ENCODE measurements at places on chromosomes 3 and 15. TPM values are rescaled to one million over a fixed set of nuclear protein-coding genes. Genes with fewer than 3 reads are reported as not detected.

Gene NR2E3
- total RNA-seq, result 0.19 TPM

Gene SLC6A11
- total RNA-seq, result 0.38 TPM

Gene ACP3
- total RNA-seq, result 67.8 TPM

Gene SEMA6D
- total RNA-seq, result 16.9 TPM

Gene CCRL2
- total RNA-seq, result 2.8 TPM

Gene C15orf39
- total RNA-seq, result 32.7 TPM

- H3K27me3 ChIP-seq, result no peaks in the 10 kb centered on the region
- no peaks in the 10 kb centered on the region for H3K36me3 ChIP-seq
- H3K4me3 ChIP-seq, result no peak overlapping the region
- no peaks in the 10 kb centered on the region for H3K4me1 ChIP-seq
- no peak overlapping the region for H3K27ac ChIP-seq
Measured at GRCh38 chr3:127690823-127691452, 18.2 kb downstream of the ABTB1 start.

DNA sequence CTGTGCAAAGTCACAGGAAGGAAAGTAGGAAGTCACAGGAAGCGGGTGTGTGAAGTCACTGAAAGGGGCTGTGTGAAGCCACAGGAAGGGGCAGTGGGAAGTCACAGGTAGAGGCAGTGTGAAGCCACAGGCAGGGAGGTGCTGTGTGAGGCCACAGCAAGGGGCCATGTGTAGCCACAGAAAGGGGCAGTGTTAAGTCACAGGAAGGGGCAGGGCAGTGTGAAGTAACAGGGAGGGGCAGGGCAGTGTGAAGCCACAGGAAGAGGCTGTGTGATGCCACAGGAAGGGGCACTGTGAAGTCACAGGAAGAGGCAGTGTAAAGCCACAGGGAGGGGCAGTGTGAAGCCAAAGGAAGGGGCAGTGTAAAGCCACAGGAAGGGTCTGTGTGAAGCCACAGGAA lies 36.5 kb downstream of the GASK1A start:
- no peak for DNase-seq
- no peak overlapping the region for H3K27ac ChIP-seq
- H3K4me3 ChIP-seq, result no peak overlapping the region
- H3K27me3 ChIP-seq, result no peaks in the 10 kb centered on the region
- no peaks in the 10 kb centered on the region for H3K36me3 ChIP-seq

- H3K4me3 ChIP-seq, result no peak overlapping the region
- H3K36me3 ChIP-seq, result no peaks in the 10 kb centered on the region
- DNase-seq, result no peak
- H3K27me3 ChIP-seq, result no peaks in the 10 kb centered on the region
Measured at GRCh38 chr3:60000311-60001105, 950.7 kb upstream of the CFAP20DC start.

DNA sequence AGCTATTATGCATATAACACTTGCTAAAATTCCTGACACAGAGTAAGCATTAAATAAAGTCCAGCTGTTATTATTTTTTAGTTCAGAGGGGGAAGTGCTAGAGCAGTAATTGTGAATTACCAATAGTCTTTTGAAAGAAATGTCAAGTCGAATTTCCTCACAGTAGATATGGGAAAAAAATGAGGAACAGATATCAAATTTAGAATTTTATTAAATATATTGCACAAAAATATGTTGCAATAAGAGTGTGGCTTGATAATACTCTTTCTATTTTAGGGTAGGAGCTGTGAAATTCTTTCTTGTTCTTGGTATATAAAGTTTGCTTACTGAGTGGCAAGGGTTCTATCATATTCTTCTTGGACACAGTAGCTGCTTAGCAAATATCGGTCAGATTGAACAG lies 181.3 kb downstream of the NFKBIZ start:
- H3K27ac ChIP-seq, result no peak overlapping the region
- no peaks in the 10 kb centered on the region for H3K27me3 ChIP-seq
- no peak overlapping the region for H3K4me3 ChIP-seq
- DNase-seq, result no peak

DNA sequence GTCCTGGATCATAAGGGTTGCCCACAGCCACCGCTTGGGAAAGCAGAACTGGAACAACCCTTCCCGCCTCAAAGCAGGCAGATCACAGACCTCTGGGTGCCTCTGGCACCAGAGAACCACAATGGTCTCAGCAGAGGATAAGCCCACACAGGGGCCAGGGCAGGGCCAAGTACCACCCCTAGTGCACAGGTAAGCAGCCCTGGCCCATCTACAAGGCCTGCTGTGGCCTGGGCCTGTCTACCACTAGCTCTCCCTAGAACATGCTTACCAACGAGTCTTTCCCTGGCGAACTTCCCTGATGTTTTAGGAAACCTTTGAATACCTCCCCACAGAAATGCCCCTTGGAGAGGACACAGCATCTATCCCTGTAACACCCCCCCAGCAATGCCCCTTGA lies 28.3 kb downstream of the TNK2 start:
- H3K27ac ChIP-seq, result no peak overlapping the region
- H3K27me3 ChIP-seq, result no peaks in the 10 kb centered on the region
- H3K4me1 ChIP-seq, result no peaks in the 10 kb centered on the region

DNA sequence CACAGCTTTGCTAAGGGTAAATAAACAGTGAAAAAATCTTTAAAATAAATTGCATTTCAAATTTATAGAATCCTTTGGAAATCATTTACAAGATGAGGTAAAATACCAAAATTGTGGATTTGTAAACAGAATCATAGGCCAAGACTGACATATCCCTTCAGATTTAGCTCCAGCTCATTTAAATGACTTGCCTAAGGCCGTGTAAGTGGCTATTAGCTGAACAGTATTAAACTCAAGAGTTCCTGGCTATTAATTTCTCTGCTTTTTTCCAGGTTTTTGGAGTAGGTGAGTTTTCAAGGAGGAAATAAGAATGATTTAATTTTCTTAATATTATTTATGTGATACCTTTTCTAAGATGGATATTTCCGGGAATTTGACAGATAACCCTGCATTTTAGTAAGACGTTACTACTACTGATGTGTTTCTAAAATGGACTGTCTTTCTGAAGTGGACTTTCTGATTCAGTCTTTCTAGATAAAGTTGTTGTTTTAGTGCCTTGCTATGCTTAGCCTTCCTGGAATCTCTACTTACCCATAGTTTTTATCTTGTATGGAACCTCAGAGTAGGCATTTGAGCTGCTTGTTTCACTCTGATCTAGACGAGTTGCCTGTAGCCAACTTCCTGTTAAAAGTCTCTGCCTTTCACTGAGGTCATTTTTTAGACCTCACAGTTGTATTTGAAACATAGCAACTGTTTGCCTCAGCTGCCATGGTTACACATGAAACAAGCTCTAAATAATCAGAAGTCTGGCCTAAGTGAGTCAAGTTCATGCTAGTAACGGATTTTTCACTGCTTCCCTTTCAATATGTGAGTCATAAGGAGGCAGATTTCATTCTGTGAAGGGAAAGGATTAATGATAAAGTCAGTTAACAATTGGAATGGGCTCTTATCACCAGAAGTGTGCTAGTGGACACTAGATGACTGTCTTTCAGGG lies 127.0 kb downstream of the KLHL25 start:
- no peak for DNase-seq
- H3K36me3 ChIP-seq, result peaks cover 17% of the 10 kb centered on the region
- no peaks in the 10 kb centered on the region for H3K27me3 ChIP-seq

GRCh38 chr3:197465996-197466549 lies 89.7 kb downstream of the BDH1 start:
- no peak overlapping the region for H3K27ac ChIP-seq
- H3K27me3 ChIP-seq, result no peaks in the 10 kb centered on the region
- H3K4me3 ChIP-seq, result no peak overlapping the region
- no peaks in the 10 kb centered on the region for H3K4me1 ChIP-seq

DNA sequence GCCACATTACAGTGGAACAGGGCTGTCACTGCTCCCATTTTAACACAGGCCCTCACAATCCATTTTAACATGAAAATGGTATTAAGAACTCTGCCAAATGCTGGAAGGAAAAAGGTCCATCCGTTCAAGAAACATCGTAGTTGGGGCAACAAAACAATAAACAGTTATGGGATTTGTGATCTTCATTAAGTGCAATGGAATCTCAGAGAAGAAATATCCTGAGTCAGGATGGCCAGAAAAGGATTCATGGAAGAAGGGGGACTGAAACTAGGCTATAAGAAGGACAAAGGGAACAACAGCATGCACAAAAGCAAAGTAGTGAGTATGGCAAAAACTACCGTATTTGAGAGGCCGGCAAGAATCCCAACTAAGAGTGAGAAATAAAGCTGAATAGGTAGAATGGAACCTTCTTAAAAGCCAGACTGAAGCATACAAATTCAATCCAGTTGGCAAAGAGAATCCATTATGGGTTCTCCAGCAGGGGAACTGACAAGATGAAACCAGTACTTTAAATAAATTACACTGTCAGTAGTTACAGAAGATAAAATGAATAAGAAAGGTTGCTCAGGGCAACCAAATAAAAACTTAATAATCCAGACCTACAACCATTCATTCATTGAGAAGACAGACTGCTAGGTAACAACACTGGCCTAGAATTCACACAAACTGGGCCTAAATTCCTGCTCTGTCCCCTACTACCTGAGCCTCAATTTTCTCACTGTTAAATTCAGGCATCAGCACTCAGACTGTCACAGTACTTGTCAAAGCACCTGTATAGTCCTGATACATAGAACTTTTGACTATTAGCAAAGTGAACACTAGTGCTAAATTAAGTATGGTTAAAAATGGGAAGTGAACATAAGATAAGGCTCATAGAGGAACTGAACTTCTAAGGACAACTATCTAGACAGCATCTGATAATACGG lies 6.3 kb downstream of the TBL1XR1 start:
- H3K36me3 ChIP-seq, result no peaks in the 10 kb centered on the region
- H3K27me3 ChIP-seq, result no peaks in the 10 kb centered on the region
- no peak for DNase-seq
- H3K27ac ChIP-seq, result no peak overlapping the region
- no peak overlapping the region for H3K4me3 ChIP-seq

DNA sequence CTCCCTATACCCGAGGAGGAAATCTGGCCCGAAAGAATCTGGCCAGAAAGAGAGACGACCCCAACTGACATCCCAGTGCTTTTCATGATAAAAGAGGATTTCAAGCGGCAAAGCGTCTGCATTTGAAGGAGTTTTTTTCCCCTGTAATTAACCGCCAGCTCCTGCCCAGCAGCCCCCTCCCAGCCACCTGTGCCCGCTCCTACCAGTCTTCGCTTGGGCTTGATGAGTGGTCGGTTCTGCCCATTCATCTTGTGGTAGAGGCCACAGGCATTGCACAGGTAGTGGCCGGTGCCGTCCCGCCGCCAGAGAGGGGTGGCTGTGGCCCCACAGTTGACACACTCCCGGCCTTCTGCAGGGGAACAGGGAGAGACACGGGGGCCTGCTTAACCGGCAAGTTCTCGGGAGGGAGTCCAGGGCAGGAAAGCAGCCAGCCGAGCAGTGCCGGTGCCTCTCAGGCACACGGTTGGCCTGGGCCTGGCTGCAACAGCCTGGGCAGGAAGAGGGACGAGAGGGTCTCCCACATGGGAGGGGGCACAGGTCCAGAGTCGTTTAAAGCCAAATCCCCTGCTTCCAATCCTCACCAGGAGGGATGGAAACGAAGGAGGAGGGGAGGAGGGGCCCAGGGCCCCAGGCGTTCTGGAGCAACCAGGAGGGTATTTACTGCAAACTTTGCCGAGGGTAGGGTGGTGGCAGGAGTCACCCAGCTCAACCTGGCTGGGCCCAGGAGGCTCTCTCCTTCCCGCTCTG lies 9.2 kb downstream of the GATA2 start:
- peaks cover 22% of the 10 kb centered on the region for H3K27me3 ChIP-seq
- no peaks in the 10 kb centered on the region for H3K36me3 ChIP-seq
- peak overlapping the region; percentile 61 for H3K27ac ChIP-seq
- no peaks in the 10 kb centered on the region for H3K4me1 ChIP-seq
- H3K4me3 ChIP-seq, result no peak overlapping the region
- DNase-seq, result peak; percentile 62
